Tongue (tissue), 3 donors: ENCODE measurements at places on chromosomes 5 and 9.

DNA sequence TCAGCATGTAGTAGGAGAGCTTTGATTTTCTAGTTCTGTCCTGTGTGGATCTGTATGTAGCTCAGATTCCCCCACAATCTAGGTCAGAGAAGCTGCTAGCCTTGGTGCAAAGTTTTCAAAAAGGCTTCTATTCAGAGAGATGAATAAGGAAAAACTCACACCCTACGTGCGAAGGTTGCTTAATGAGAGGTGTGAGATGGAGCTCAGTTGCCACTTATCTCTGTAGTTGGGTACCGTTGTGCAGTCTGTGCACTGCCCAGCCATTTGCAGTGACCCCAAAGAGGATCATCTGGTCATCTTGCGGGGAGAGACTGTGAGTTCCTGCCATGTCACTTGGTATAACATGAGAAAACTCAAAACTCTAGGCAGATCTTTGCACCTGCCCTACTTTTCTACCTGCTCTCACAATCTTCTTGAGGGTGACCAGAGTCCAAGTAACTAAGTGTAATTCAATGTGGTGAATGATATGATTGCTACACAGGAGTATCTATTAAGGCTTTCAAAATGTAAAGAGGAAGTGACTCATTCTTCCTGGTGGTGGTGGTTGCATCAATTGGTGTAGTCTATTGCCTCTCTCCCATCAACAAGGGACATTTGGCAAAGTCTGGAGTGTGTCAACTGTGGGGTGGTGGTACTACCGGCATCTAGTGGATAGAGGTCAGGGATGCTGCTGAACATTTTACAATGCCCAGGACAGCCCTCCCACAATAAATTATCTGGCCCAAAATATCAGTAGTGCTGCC lies 65.2 kb downstream of the TMC1 start:
- DNase-seq = no peak

- DNase-seq = no peak
Observed at GRCh38 chr5:61410811-61411210, 78.8 kb downstream of the ZSWIM6 start.

GRCh38 chr9:88680505-88681160 lies 145.7 kb downstream of the NXNL2 start:
- DNase-seq = no peak

GRCh38 chr5:1101961-1102713 lies 9.7 kb downstream of the SLC12A7 start:
- peak; percentile 75 for DNase-seq

DNA sequence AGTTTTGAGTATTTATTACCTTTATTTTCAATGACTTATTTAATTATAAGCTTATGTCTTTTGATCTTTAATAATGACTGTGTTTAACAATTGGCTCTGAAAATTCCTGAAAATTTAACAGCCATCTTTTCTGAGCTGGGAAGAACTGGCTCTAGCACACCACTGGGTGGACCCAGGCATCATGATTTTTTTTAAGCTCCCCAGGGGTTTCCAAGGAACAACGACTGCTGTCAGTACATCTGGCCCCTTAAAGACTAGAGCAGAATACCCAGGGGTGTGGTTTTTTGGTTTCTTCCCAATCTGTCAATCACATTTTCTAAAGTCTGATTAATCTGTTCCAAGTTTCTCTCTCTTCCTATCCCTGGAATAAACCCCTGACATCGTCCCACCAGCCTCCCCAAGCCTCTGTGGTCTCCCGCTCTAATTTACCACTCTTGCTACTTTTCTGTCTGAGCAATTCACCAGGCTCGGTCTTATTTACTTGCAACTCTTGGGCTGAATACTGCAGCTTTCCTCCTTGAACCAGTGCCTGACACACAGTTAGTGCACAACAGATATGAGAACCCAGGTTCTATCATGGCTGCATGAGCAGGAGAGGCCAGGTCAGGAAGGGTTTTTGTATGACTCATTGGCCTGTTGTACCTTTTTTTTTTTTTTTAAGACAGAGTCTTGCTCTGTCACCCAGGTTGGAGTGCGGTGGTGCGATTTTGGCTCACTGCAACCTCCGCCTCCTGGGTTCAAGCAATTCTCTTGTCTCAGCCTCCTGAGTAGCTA lies 321.9 kb downstream of the ZSWIM6 start:
- DNase-seq = no peak
